ENCODE measurements at places on chromosomes 7 and 10. TPM values are rescaled to one million over a fixed set of nuclear protein-coding genes. Genes with fewer than 3 reads are reported as not detected.
A peak's percentile ranks its signal among the peaks of the same experiment; 100 is the strongest.

AKR1C8 gene
- total RNA-seq, result not detected

FAM24B gene
- 4.1 TPM for total RNA-seq

SCART1 gene
- total RNA-seq, result 2.7 TPM

RAMP3 gene
- 11.0 TPM for total RNA-seq

ZNF511 gene
- 17.9 TPM for total RNA-seq

SLC13A1 gene
- not detected for total RNA-seq

MMD2 gene
- not detected for total RNA-seq

LANCL2 gene
- total RNA-seq, result 5.7 TPM

GRCh38 chr10:102120991-102121738, 997 bp upstream of the LDB1 start:
- no peak for DNase-seq

GRCh38 chr7:65430344-65431186, 56.9 kb downstream of the ZNF92 start:
- DNase-seq, result no peak

DNA sequence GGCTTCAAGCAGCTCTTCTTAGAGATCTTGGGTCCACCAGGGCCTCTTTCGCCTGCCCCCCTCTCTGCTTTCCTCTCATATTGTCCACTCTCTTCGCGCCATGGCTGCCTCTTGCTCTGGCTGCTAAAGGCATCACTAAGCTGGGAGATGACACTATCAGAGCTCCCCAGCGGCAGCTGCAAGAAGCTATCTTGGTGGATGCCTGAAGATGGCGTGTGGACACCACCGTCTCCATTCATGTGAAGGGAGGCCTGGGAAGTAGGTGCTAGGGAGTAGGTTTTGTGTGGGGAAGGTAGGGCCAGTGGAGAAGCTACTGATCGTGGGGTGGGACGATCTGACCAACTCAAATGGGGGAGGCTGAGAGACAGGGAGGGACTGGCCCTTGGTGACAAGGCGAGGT, 45.9 kb upstream of the PDLIM1 start:
- no peak for DNase-seq

GRCh38 chr7:7570584-7570983, 3.9 kb downstream of the MIOS start:
- DNase-seq, result no peak

DNA sequence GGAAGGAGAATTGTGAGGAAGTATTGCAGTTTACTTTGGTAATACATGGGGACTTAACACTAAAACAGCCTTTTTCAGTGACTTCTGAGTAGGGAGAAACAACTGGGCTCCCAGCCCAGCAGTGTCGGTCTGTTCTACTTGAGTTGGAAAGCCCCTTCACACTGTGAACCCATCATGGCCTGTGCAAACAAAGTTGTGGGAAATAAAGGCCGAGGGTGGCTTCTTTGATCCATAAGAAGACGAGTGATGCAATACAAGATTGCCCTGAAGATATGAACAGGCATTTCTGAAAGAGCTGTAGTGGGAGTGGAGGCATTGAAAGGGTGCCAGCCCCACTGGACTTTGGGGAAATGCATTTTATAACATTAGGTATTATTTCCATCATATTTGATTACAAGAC, 28.3 kb downstream of the C10orf120 start:
- no peak for DNase-seq

GRCh38 chr10:75971402-75972211, 540.2 kb downstream of the LRMDA start:
- no peak for DNase-seq

DNA sequence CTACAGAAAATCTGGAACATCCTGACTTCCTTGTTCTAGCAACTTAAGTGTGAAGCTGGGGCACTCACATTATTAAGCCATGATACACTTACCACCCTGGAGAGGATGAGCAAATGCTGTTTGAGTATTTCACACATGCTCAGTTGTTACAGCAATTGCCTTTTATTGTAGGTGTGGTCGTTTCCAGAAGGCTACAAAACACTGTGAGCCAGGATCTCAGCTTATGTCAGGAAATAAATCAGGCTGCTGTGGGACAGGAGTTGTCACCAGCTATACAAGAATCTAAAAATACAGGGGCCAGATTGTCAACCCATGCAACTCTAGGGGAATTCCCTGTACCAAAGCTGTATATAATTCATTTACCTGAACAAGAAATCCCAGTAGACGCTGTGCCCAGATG, 273.3 kb upstream of the SP4 start:
- no peak for DNase-seq

DNA sequence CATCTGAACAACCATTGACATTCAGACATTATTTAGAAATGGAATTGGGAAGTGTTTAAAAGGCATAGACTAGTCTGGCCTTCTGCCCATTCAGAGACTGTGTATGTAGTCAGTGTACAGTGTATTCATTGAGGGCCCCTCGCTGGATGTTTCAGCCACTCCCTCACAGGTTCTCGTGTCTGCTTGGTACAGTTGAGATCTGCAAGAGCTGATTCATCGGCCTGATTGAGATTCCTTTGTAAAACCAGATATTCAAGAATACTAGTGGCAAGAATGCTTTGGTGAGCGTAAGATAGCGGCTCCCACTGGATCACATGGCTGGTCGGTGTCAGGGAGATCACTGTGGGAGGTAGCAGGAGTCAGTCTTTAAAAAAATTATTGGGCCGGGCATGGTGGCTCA, 119.5 kb downstream of the TCF7L2 start:
- DNase-seq, result no peak

- DNase-seq, result no peak
These were observed 297.8 kb downstream of the CNTNAP2 start for GRCh38 chr7:146414373-146414772.

- DNase-seq, result no peak
These were observed 80.9 kb downstream of the SORBS1 start for GRCh38 chr10:95480102-95480900.

DNA sequence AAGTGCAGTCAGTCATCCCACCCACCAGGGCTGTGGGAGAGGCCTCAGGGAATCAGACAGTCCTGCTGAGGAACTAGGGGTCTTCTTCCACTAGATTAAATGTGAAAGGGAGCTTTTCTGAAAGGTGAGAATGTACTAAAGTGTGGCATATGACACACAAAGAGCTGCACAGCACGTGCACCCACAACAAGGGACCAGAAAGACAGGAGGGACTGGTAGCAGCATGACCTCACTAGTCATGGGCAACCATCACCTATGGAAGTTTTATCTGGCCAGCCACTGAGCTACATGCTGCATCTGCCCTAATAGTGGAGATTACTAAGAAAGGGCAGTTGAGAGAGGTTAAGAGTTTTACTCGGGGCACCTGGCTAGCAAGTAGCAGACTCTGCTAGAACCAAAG, 204.4 kb upstream of the AOAH start:
- DNase-seq, result no peak

DNA sequence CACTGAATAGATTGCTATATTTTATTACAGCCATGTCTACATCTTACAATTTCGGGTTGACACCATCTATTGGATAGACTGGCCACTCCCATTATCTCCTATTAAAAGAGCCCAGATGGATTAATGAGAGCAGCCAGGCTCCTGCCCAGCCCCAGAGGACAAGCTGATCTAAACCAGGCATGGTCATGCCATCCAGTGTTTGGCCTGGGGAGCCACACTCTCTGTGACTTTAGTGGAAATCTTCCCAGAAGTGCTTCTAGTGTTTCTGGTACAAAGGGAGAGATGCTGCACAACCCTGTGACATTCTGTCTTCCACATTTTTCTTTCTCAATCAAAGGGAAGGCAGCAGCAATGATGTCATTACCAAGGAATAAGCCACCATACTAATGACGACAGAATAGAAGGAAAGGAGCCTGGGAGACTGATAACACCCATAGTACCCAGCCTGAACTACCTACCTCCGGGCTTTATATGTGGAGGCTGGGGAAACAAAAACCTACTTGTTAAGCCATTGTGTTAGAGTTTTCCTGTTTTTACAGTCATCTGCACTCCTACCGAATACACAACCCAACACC, 5.0 kb downstream of the NEBL start:
- no peak for DNase-seq

DNA sequence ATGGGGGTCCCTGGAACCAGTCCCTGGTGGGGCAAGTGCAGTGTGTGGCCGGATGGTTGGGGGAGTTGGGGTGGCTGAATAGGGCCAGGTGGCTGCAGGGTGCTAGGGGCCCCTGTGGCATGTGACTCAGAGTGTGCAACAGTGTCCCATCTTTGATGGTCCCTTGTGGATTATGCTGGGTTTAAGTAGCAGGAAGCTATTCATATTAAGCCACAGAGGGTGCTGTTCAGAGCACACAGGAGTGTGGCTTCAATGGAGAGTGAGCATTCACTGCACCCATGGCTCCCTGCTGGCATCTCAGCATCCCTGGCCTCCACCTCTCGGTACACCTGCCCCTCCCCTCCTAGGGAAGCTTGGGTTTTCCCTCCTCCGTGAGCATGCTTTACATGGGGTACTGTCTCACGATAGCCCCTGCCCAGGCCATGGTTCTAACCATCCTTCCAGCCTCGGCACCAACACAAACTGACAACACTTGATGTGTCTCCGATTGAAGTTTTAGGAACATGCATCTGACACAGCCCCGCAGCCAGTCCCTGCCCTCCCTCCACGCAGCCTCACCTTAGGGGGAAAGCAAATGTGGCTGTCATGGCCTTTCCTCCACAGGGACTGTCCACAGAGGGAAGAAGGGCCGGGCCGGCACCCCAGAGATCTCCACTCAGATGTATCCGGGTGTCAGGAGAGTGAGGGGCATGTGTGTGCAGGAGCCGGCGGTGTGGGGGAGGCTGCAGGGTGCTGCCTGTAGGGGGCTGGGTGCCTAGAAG, 30.4 kb upstream of the PPIF start:
- DNase-seq, result peak; percentile 57

DNA sequence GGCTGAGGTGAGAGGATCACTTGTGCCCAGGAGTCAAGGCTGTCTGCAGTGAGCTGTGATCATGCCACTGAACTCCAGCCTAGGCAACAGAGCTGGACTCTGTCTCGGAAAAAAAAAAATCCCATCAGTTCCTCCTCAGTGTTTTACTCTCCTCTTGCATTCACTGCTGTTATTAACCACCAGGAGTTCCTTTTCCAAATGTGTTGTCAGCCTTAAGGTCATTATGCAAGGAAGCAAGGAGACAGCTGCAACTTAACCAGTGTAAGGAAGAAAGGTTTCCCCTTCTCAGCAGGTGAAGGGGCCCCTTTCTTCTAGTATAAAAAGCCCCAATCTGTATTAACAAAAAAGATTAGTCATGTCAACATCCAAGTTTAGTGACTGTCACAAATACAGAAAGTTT, 86.6 kb upstream of the LEP start:
- no peak for DNase-seq

DNA sequence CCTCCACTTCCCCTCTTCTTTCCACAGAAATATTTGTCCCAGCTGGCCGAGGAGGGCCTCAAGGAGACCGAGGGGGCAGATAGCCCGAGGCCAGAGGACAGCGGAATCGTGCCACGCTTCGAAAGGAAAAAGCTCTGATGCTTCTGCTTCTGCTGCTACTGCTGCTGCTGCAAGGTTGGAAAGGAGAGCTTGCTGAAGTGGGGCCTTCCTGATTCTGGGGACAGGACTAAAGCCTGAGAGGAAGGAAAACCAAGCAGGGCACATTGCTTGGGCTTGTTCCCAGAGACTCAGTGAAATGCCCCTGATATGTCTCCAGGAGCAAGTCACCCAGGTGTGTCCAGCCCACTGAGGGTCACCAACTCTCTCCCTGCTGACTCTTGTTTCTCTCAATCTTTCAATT, 35.9 kb upstream of the PDCD4 start:
- DNase-seq, result no peak

- no peak for DNase-seq
These were observed 29.7 kb upstream of the TAS2R16 start for GRCh38 chr7:123024989-123025758.

DNA sequence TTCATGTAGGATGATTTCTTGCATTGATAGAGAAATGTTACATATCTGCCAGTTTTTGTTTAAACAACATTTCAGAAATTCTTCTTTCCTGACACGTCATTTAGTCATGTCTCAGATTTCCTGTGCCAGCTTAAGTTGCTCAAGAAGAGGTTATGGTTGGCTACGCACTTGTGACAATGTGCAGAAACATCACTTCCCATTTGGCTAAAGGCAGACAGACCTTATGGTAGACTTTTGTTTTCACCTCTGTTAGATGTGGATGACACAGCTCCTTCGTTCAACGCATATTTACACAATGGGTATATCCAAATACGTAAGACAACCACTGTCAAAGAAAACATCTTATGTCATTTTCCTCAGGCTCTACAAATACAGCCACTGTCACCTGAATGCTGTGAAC, 125.8 kb downstream of the DOCK4 start:
- no peak for DNase-seq

GRCh38 chr7:80346704-80347103, 165.2 kb downstream of the GNAT3 start:
- DNase-seq, result no peak

Measured in pancreas (tissue), 10 donors.